ENCODE measurements at places on chromosomes 2 and 18.

- no peak for DNase-seq
Observed at GRCh38 chr2:112658301-112658700, 12.6 kb downstream of the SLC20A1 start.

DNA sequence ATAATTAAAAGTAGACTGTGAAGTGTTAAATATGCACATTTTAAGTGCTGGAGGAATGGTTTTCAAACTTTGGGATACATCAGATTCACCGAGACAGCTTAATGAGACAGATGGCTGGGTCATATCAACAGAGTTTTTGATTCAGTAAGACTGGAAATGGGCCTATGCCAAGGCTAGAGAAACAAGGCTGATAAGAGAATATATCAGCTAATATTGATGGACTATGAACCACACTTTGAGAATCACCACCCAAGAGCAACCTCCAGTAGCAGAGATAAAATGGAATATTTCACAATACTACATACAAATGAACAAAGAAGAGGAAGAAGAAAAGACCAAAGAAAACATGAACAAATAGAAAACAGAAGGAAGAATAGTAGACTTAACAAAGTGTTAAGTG lies 450.2 kb upstream of the KLHL29 start:
- no peak for DNase-seq

DNA sequence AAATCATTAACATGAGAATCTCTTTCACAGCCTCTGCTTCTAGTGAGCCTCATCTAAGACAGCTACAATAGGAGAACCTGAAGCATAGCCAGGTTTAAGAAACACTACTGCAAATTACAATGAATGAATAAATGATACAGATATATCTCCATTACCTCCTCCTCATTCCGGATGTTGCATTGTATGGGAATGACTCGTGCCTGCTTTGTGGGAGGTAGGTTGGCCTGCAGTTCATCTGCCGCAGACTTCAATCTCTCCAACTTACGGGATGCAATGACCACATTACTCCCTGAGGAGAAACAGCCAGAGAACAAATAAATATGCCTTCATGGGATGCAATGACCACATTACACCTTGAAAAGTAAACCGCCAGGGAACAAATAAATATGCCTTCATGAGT lies 15.4 kb downstream of the PECR start:
- DNase-seq, result no peak

- no peak for DNase-seq
Observed at GRCh38 chr2:181374781-181375675, 82.2 kb upstream of the ITGA4 start.

- no peak for DNase-seq
Observed at GRCh38 chr18:49722477-49722876, 90.9 kb downstream of the ACAA2 start.

GRCh38 chr2:174333372-174334277 lies 1.1 kb upstream of the SP9 start:
- no peak for DNase-seq

GRCh38 chr2:15553519-15553918 lies 7.6 kb downstream of the NBAS start:
- no peak for DNase-seq

GRCh38 chr18:23575309-23575651 lies 11.0 kb downstream of the NPC1 start:
- DNase-seq, result no peak

GRCh38 chr2:39135690-39136259 lies 14.9 kb upstream of the SOS1 start:
- no peak for DNase-seq

GRCh38 chr2:205865905-205866441 lies 183.7 kb downstream of the NRP2 start:
- DNase-seq, result no peak

DNA sequence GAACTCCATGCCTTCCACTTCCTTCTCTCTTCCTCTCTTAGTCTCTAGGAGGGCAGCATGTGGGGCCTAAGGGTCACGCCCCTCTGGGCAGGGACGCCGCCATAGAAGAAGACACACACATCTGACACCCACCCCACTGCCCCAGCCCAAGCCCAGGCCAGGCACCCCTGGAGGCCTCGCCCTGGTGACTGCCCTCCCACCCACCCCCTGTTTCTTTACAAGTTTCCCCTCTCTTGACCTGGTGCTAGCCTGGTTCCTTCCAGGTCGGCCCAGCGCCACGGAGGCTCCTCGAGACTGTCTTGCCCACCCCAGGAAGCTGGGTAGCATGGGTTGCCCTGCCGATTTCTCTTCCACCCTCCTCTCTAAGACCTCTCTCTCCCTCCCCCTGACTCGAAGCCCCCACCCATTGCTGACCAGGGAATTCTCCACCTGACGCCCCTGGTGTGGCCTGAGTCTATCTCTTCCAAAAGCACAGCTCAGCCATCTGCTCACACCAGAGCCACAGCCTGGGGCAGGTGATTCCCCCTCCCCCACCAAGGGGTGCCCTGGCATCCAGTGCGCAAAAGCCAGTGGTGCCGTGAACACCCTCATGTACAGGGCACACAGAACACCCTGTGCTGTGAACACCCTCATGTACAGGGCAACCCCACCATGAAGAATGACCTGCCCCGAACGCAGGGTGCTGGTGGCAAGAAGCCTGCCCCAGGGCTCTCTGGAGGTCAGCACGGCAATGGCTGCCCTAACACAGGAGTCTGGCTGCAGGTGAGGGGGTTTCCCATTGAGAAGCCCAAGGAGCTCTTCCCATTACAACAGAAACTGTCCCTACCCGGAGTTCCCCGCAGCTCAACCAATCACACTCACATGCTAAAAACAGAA lies 13.5 kb upstream of the SALL3 start:
- DNase-seq, result no peak

DNA sequence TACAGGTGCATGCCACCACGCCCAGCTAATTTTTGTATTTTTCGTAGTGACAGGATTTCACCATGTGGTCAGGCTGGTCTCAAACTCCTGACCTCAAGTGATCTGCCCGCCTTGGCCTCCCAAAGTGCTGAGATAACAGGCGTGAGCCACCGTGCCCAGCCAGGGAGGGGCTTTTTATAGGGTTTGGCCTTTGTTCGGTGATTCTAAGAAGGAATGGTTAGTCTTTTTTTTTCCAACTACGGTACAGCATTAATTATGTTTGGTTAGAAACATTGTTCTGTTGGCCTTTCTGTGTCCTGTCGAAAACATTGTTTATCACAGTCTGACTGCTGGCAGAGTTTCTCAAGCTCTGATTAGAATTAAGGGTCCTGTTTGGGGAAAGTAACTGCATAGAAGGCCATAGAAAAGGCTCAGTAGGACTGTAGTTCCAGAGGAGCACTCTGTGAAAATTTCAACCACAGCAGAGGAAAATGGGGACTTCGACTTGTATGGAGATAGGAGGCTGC lies 19.3 kb upstream of the SMCHD1 start:
- DNase-seq, result no peak

DNA sequence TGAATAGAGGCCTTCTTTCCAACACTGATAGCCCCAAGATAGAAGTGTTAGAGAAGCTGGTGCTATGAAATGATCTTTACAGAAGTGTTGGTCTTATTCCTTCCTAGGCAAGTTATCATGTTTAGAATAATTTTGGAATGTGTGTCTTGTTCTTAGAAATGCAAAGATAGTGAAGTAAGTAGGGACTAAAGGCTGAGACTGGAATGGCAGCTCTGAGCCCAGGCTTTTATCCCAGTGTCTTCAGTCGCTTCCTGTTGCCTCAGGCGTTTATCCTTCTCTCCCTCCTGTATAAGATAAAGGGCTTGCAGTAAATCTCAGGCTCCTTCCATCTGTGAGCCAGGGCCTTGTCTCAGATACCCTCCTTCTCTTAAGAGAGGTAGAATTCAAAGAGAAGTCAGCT lies 218.1 kb downstream of the TPGS2 start:
- no peak for DNase-seq

- no peak for DNase-seq
Observed at GRCh38 chr2:63163161-63163820, 112.7 kb downstream of the OTX1 start.
